NCI-H1105 (cell line): ENCODE measurements at places on chromosomes 6 and 20.

DNA sequence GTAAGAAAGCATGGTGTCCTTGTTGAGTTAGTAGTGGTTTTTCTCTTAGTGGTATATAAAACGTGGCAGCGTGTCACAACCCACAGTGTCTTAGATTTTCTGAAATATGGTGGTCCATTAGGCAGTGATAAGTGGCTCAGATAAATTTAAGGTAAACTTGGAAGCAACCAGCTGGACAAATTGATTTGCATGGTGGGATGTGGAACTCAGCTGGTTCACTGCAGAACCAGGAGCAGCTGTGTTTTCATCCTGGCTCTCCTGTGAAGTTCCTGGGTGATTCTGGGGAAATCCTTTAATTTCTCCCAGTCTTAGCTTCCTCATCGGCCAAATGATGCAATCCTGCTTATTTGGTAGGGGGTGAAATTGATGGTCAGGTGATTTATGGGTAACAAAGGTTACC lies 32.9 kb upstream of the EEF1E1 start:
- no peak for DNase-seq

- DNase-seq, result no peak
These were observed 20.0 kb downstream of the ITPR3 start for GRCh38 chr6:33641144-33641543.

GRCh38 chr6:21653905-21654304 lies 60.4 kb downstream of the SOX4 start:
- DNase-seq, result no peak

DNA sequence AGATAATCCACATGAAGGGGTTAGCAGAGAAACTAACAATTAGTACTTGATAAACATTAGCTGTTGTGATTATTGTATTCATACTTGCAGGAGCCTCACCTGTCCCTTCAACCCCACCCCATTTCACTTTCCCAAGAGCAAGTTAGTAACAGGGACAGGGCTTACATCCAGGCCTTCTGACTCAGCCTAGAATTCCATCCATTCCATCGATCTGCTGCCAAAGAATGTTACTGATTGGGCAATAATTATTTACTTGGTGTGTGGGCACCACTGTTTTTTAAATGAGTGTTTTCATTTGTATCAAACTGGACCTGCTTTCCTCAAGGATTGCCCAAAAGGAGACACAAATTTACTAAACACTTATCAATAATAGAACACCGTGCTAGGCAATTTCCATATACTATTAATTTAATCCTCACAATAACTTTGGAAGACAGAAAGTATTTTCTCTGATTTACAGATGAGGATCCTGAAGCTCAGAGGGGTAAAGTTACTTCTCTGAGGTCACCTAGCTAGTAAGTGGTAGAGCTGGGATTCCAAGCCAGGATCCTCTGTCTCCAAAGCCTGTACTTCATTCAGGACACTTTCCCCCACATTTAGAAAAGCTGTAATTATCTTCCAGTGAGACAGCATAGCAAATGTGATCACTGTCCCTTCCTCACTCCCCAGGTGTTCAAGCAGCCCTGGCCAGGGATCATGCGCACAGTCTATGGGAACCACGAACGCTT lies 32.8 kb downstream of the GSS start:
- DNase-seq, result no peak

DNA sequence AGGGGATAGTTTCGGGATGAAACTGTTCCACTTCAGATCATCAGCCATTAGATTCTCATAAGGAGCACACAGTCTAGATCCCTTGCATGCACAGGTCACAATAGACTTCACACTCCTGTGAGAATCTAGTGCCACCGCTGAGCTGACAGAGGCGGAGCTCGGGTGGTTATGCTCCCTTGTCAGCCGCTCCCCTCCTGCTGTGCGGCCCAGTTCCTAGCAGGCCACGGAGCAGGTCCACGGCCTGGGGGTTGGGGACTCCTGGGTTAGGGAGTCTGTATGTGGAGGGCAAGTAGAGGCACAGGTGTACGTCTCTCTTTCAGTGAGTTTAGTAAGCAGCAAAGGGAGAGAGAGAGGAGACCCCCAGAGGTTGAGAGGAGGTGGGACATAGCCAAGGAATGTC lies 30.5 kb upstream of the MDFI start:
- no peak for DNase-seq
